ENCODE measurements at places on chromosomes 11 and 22. TPM values are rescaled to one million over a fixed set of nuclear protein-coding genes. Genes with fewer than 3 reads are reported as not detected.

GRCh38 chr11:117670443-117670842 lies 126.6 kb downstream of the DSCAML1 start:
- no peaks in the 10 kb centered on the region for H3K4me1 ChIP-seq
- no peak overlapping the region for H3K27ac ChIP-seq
- no peaks in the 10 kb centered on the region for H3K36me3 ChIP-seq
- peaks cover 34% of the 10 kb centered on the region for H3K27me3 ChIP-seq

OR6A2 gene
- not detected for total RNA-seq

DNA sequence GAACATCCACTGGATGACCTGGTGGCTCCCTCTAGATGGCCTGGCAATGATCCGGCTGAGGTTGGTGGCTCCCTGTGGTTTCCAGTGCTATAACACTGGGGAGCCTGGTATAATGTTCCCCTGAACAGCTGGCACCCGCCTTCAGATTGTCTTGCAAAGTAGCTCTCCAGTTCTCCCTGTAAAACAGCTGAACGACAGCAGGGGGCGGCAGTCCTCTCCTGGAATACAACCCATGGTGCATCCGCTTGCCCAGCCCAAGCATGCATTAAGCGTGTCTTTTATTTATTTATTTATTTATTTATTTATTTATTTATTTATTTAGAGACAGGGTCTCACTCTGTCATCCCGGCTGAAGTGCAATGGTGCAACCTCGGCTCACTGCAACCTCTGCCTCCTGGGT lies 258.9 kb downstream of the BUD13 start:
- DNase-seq = peak; percentile 62
- no peak overlapping the region for H3K27ac ChIP-seq
- peaks cover 5% of the 10 kb centered on the region for H3K27me3 ChIP-seq
- no peaks in the 10 kb centered on the region for H3K4me1 ChIP-seq
- H3K4me3 ChIP-seq = no peak overlapping the region

- H3K4me1 ChIP-seq = no peaks in the 10 kb centered on the region
- no peak overlapping the region for H3K4me3 ChIP-seq
- no peak overlapping the region for H3K27ac ChIP-seq
- no peaks in the 10 kb centered on the region for H3K36me3 ChIP-seq
- no peak for DNase-seq
Observed at GRCh38 chr11:15783619-15784018, 572.7 kb downstream of the SOX6 start.

- H3K4me1 ChIP-seq = no peaks in the 10 kb centered on the region
- no peak overlapping the region for H3K27ac ChIP-seq
- no peak for DNase-seq
- no peak overlapping the region for H3K4me3 ChIP-seq
Observed at GRCh38 chr22:42793848-42794405, 63.1 kb downstream of the ARFGAP3 start.

DNA sequence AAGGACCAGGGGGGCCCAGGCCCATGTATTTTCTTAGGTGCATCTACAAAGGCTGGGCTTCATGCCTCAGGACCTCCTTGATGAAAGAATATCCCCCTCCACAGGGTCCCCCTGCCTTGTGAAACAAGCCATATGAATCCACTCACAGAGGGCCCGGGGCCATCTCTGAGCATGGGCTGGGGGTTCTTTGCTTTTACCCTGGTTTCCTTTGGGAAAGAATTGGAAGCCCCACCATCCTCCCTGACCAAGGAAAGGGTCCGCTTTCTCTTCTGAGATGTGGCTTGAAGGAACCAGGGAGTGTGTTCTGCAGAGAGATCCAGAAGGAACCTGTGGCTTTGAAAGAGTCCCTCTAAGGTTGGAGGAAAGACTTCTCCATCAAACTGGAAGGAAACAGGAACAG lies 9.2 kb upstream of the ANO1 start:
- DNase-seq = no peak
- no peak overlapping the region for H3K27ac ChIP-seq
- H3K4me1 ChIP-seq = peaks cover 10% of the 10 kb centered on the region
- no peak overlapping the region for H3K4me3 ChIP-seq
- no peaks in the 10 kb centered on the region for H3K36me3 ChIP-seq

Data from A673 (cell line).